GM12865 (cell line): ENCODE measurements at places on chromosomes 2 and 18.

- peak; percentile 54 for DNase-seq
Measured at GRCh38 chr2:159616286-159616701, at the start of gene BAZ2B. TSS of gene BAZ2B (minus strand) at chr2:159616548. CDS start at chr2:159478719, 137,829 bp downstream.

GRCh38 chr2:106537047-106537446 lies 49.9 kb downstream of the CD8B2 start:
- no peak for DNase-seq

DNA sequence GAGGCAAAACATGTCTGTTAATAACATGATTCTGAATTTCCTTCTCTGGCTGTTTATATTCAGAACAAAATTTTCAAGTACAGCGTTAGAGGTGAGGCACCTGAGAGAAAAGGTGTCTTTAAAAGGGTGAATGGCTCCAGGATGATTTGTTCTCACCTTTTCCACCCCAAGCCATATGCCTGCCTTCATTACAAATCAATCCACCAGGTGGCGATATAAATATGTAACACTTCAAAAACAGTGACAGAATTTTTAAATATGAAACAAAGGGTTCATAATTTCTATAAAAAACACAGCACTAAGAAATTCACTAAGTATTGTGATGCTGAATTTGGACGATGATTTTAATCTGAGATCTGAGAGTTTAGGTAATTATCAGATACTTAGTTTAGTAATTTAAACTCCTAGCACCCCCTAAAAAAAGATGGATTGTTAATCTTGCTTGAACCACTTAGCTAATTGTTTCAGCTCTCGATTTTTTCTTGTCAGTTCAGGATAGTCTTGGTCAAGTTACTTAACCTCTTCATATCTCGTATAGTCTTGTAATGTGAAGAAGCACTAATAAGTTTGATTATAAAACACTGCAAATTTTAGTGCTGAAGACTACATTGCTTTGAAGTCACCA lies 528.8 kb downstream of the CPS1 start:
- DNase-seq, result peak; percentile 36

GRCh38 chr2:30285758-30286157 lies 54.4 kb downstream of the LBH start:
- DNase-seq, result no peak

GRCh38 chr18:61847164-61847791 lies 45.5 kb downstream of the RNF152 start:
- peak; percentile 53 for DNase-seq

GRCh38 chr18:73409242-73409641 lies 541.5 kb upstream of the NETO1 start:
- DNase-seq, result no peak

GRCh38 chr2:214808981-214809750 lies at the start of gene BARD1:
TSS of gene BARD1 (minus strand) at chr2:214809683. CDS start at chr2:214809569, 114 bp downstream.
- peak; percentile 77 for DNase-seq

DNA sequence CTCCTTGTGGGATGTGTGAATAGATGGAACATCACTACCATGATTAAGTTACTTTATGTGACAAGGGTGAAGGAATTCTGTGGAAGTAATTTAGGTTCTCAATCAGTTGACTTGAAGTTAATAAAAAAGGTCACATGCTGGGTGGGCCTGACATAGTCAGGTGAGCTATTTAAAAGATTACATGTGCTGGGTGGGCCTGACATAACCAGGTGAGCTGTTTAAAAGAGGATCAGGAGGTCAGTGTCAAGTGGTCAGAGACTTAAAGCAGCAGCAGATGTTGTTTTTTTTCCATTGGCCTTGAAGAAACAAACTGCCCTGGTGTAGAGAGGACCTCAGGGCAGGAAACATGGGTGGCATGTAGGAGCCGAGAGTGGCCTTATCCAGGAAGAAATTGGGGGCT lies 3.3 kb downstream of the IL1R2 start:
- DNase-seq, result no peak

DNA sequence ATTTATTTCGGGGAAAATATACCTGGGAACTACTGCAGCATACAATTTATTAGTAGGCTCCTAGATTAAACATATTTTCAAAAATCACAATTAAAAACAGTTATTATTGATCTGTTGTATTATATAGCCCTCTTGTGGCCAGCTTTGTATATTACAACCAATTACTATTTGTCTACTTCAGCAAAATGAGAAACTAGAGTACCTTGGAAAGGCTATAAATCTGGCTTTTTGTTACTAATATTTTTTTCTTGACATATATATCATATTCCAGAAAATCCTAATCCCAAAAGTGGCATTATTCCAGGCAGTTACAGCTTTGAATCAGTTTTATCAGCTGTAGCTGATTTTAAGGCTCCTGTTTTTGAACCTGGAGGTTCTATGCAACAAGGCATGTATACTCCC lies 101.2 kb downstream of the UBR3 start:
- peak; percentile 62 for DNase-seq

- DNase-seq, result peak; percentile 5
Measured at GRCh38 chr2:31354837-31355236, 59.7 kb downstream of the XDH start.

GRCh38 chr2:132664096-132664495 lies 5.9 kb downstream of the LYPD1 start:
- no peak for DNase-seq

GRCh38 chr2:146161256-146161882 lies 1641.5 kb upstream of the ZEB2 start:
- DNase-seq, result no peak

GRCh38 chr2:27255660-27256059 lies 7.2 kb downstream of the SLC30A3 start:
- no peak for DNase-seq

GRCh38 chr2:175872721-175873120 lies 129.3 kb downstream of the LNPK start:
- no peak for DNase-seq

GRCh38 chr18:47420130-47420529 lies 168.7 kb upstream of the SKOR2 start:
- peak; percentile 52 for DNase-seq

DNA sequence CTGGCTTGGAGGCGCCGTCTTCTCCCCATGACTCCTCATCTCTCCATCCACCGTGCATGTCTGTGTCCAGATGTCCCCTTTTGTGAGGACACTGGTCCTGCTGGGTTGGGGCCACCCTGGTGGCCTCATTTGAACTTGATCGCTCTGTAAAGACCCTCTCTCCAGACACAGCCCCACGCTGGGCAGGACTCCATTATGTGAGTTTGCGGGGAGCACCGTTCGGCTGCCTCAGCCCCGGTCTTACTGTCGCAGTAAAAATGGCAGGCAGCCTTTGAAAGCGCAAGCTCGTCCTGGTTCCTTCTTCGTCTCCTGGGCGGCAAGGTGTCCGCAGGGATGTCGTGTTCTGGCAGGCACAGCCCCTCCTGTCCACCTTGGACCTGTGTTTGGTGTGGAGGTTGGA lies 17.7 kb downstream of the NFATC1 start:
- no peak for DNase-seq

DNA sequence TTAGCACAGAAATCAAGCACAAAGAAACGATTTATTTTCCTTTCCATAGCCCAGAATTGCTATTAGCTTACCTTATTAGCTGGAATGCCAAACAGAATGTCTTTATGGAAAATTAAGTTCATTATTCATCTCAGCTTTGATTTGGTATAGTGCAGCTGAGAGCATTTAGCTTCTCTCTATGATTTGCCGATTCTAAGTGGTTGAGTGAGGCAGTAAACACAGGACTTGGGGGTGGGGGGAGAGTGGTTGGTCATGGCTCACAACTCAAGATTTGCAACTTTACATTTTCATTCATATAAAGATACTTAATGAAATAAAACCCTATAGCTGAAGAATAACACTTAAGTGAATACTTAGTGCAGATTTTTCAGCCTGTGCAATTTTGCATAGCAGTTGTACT lies 395.2 kb downstream of the TGIF1 start:
- DNase-seq, result no peak

DNA sequence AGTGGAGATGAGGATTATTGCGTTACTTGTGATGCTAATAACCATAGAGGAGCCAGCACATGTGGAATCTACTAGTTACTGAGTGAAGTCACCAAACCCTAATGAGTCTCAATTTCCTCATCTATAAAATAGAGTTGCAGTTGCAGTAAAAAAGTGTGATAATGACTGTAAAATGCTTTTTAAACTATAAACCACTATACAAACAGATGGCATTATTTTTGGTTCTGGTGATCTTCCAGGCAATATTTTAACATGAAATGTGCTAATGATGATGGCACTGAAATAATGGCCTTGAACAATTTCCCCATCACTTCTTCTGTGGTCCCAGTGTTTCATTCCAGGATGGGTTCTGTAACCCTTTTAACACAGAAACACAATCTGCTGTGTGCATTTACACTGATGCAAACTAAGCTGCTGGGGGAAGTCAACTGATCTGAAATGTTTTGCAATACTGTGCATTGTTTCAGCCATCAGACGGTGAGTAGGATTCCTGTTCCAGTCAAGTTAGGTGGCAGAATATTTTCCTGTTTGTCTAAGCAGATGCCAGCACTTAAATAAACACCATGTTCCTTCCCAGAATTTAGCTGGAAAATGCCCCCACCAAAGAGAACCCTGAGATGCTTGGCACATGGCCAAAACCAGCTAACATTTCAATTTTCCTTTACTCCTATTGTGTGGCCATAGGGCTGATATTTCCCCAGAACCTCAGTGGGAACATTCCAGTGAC lies 52.6 kb downstream of the TACR1 start:
- no peak for DNase-seq

DNA sequence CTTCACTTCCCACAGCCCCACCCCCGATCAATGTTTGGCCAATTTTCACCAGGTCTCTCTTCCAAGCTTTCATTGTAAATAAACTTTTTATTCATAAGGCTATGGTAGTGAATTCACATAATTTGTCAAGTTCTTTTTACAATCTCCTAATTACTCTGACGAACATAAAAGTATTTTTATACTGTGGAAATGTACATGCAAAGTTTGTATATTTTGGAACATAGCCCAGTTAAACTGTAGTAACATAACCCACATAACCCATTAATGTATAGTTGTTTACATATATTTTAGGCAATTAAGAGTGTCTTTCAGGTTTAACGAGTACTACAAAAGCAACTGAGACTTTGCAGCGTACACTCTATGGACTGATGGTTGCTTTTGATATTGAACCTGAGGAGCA lies 228.3 kb upstream of the ERBB4 start:
- no peak for DNase-seq

DNA sequence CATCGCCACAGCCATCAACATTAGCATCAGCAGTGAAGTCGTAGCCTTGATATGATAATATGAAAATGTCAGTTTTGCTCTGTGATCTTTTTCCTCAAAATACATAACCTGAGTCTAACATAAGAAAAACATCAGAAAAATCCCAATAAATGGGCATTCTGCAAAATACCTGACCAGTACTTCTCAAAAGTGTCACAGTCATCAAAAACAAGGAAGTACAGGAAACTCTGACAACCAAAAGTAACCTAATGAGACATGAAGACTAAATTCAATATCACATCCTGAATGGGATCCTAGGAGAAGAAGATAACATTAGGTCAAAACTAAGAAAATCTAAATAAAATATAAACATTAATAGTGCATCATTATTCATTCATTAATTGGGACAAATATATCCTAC lies 1731.0 kb downstream of the SUCLG1 start:
- DNase-seq, result no peak

DNA sequence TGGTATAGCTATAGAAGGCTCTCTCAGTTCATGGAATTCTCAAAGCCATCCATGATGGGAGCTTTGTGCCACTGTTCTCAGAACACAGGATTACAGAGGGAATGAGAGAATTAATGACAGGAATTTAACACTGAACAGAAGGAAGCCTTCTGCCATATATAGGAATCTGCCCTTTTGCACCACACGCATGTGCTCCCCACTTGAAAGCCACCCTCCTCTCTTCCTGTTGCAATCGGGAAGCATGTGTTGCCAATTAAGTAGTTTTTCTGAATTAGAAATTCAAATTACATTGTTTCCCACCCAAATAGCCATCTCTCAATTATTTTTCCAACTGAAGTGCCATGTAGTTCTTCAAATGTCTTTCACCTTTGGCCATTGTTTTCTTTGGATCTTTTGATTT lies 71.3 kb downstream of the C1D start:
- no peak for DNase-seq

- no peak for DNase-seq
Measured at GRCh38 chr2:198277181-198277580, 472.8 kb downstream of the PLCL1 start.

DNA sequence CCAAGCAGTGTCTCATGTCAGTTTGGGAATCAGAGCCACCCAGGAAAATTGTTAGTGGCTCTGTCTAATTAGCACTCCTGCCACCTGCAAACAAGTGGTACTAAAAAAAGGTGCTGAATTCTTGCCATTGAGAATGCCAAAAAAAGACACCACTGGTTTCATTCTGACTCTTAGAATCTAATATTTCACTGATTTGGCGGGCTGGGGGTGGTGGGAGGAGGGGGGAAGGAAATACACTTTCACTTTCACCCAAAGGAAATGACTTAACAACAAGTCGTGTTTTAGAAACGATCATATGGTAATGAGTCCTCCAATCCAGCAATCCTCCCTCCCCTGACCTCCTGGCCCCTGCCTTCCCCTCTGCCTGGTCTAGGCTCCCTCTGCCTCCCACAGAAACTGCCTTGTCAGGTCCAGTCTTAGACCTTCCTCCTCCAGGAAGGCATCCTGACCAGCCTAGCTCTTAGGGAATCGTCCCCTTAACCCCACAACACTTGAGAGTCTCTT lies 4.4 kb upstream of the KLHL29 start:
- peak; percentile 90 for DNase-seq

GRCh38 chr2:225464346-225465025 lies 65.0 kb downstream of the NYAP2 start:
- DNase-seq, result no peak

- no peak for DNase-seq
Measured at GRCh38 chr2:43050866-43051265, 175.5 kb downstream of the ZFP36L2 start.

DNA sequence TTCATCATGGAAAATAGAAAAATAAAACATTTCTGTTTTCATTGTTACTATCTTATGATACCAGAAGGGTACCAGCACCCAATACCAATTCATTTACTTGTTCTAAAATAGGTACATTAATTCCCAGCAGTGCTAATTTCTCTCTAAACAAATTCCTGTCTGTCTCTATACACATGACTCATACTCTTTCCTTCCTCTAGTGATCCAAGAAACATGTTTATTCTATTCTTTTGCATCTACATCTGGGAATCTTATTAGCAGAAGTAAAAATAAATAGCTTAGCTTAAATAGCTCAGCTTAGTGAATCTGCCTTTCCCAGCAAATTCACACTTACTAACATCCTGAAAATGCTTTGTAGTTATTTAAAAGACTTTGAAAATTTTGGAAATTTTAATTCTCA lies 84.5 kb upstream of the MAPRE2 start:
- DNase-seq, result no peak

DNA sequence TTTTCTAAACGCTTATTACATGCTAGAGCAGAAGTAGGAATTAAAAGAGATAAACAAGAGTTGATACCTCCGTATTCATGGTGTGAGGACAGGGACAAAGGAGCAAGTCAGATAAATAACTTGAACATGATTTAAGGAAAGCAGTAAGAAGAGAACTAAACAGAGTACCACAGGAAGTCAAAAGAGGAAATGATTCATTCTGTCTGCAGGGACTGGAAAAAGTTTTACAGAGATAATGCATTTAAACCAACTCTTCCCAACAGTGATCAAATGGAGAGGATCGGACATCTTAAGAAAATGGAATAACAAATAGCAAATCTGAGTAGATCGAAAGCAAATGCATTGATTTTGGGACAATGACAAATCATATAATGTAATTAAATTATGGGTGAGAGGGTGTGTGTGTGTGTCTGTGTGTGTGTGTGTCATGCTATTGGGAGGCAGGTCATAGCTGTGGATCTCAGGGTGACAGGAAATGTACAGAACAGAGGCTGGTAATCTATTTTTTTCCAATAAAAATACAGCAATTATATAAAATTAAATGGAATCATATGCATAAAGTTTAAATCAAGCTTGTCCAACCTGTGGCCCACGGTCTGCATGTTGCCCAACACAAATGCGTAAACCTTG lies 113.4 kb downstream of the MC4R start:
- DNase-seq, result no peak
